Brain pericyte (primary cell): ENCODE measurements at places on chromosomes 13 and 19.

GRCh38 chr13:81247711-81248110, 906.8 kb upstream of the SPRY2 start:
- no peak for DNase-seq

- no peak for DNase-seq
Measured at GRCh38 chr19:4577020-4577782, 17.7 kb upstream of the SEMA6B start.

DNA sequence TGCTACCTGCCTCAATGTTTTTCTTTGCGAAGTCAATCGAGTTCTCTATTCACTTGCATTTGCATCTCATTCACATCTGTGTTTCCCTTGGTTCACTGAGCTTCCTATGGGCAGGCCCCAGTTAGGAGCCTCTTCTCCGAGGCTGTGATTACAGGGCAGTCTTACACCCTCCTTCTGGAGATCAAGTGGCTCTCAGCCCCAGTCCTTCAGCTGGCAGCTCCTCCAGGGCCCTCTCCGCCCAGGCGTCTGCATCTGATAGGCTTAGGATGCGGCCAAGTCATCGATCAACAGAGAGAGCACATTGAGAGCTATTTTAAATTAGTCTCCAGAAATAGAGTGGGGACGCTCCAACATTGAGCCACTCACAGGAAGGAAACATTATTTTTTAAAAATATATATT, 44.2 kb downstream of the MBNL2 start:
- DNase-seq: no peak

DNA sequence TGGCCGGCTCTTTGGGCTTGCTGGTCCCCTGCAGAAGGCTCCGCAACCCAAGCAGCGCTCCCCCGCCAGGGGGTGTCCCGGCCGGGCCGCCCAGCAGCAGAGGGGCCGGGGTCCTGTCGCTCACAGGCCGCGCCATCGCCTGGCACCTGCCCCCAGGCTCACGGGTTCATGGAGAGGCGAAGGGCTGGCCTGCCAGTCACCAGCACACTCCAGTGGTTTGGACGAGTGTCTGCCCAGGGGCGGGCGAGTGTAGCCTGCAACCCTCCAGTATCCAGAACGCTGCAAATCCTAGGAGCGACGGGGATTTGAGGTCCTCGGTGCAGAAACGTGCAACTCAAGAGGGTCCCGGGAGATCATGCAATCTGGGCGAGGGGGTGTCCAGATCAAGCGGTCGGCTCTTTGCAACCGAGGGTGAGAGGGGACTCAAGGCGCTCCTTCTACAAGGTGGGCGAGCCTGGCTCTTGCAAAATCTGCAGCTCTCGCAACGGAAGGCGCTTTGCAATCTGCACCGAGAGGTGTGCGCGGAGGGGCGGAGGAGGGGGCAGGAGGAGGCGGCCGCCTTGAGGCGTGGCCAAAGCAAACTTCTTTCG, at the start of gene DBP:
Gene DBP, minus strand, starts transcription at position 521 of the 590 bp plus-strand sequence. Its CDS starts 385 bp downstream, at position 136.
- no peak for DNase-seq

DNA sequence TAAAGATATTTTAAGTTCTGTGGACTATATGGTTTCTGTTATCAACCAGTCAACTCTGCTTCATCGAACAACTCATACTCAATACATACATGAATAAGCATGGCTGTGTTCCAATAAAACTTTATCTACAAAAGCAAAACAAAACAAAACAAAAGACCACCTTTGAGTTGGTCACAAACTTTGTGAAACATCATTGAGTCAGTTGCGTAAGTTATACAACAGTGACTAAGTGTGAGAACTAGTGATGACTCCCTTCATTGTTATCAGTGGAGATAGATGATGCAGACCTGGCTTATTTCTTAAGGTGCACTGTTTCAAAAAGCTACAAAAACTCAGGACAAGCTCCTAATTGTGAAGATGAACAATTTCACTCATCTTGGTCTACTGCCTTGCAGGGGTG, 14.5 kb upstream of the KLK4 start:
- no peak for DNase-seq

DNA sequence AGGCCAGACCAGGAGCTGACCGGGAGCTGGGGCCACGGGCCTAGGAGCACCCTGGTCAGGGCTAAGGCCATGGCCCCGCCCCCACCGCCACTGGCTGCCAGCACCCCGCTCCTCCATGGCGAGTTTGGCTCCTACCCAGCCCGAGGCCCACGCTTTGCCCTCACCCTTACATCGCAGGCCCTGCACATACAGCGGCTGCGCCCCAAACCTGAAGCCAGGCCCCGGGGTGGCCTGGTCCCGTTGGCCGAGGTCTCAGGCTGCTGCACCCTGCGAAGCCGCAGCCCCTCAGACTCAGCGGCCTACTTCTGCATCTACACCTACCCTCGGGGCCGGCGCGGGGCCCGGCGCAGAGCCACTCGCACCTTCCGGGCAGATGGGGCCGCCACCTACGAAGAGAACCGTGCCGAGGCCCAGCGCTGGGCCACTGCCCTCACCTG, 6.6 kb downstream of the SPHK2 start:
- no peak for DNase-seq

- no peak for DNase-seq
Measured at GRCh38 chr13:80939581-80939980, 598.7 kb upstream of the SPRY2 start.

- DNase-seq: no peak
Measured at GRCh38 chr19:42498169-42498757, 30.0 kb downstream of the CEACAM1 start.

GRCh38 chr13:20566468-20566897, 474 bp upstream of the IFT88 start:
- peak; percentile 21 for DNase-seq

- DNase-seq: no peak
Measured at GRCh38 chr13:56066321-56066720, 1074.4 kb upstream of the PRR20A start.

DNA sequence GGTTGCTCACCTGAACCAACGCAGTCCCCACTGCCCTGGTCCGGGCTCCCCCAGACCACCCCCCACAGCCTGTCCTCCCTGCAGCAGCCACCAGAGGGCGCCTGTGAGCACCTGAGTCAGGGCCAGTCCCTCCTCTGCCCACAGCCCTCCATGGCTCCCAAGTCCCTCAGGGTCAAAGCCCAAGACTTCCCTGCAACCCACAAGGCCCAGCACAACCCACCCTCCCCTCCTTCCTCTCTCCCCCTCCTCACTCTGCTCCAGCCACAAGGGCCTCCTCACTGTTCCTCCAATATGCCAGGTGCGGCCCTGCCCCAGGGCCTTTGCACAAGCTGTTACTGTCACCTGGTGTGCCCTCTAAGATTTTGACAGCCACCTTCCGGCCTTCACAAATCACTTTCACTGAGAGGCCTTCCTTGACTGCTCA, 10.9 kb downstream of the GNA15 start:
- no peak for DNase-seq

- no peak for DNase-seq
Measured at GRCh38 chr19:10826846-10827245, 9.2 kb downstream of the TMED1 start.

- no peak for DNase-seq
Measured at GRCh38 chr13:33180122-33180804, 105.3 kb downstream of the STARD13 start.

DNA sequence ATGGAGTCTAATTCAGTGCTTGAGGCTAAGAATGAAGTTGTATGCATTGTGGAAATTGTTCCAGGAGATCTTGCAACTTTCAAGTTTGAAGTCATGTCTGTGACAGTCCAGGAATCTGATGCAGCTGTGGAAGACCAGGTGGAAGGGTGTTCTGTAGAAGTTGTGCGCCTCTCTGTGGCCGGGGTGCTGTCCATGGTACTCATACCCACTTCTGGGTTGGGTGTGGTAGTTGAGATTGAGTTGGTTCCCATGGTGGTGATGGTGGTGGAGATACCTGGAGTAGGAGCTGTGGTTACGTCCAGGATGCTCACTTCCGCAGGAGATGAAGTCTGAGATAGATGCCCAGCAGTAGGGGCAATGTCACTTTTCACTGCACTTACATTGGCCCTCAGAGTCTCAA, 44.3 kb downstream of the MUC16 start:
- DNase-seq: no peak

- DNase-seq: no peak
Measured at GRCh38 chr13:114153485-114154080, 21.2 kb upstream of the RASA3 start.

DNA sequence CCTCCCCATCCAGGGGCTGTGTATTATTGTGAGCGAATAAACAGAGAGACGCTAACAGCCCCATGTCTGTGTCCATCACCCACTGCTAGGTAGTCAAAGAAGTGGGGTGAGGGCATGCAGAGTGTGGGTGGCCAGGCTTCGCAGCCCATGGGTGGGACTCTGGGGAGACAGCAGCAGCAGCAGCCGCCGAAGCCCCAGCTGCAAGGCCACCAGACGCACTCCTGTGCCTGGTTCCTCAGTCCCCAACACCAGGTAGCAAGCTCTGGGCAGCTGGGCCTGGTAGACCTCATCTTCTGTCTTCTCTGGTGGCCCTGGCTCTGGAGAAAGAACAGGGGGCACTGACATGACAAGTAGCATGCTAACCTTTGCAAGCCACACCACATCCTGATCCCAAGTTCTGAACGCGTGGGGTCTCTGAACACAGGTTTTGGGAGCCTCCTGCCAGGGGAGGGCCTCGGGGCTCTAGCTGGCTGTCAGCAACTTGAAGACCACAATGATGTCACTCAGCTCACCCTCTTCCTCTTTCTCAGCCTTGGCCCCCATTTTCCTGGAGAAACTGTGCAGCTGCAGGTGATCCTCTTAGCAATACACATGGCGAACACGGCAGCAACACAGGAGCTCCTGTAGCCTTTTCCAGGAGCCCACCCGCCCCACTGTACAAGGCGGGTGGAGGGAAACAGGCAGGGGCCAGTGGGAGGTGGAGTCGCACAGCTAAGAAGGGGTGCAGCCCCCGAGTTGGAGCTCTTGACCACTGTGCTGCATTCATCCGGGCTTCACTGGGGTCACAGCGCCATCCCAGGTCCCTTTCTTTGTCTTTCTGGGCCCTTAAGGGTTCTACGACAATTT, 5.8 kb downstream of the FUZ start:
- DNase-seq: no peak

DNA sequence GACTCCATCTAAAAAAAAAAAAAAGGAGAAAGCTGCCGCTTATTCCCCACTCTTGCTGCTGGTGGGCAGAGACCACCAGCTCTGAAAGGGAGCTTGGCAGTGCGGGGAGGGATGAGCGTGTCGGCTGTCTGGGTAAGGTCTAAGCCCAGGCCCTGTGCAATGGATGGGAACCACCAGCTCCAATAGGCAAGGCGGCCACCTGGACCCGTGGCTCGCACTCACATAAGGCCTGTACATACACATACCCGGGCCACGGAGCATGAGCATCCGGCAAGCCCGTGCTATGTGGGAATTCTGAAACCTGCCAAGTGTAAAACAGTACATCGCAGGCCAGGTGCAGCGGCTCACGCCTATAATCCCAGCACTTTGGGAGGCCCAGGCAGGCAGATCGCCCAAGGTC, 56.6 kb upstream of the USE1 start:
- DNase-seq: no peak

DNA sequence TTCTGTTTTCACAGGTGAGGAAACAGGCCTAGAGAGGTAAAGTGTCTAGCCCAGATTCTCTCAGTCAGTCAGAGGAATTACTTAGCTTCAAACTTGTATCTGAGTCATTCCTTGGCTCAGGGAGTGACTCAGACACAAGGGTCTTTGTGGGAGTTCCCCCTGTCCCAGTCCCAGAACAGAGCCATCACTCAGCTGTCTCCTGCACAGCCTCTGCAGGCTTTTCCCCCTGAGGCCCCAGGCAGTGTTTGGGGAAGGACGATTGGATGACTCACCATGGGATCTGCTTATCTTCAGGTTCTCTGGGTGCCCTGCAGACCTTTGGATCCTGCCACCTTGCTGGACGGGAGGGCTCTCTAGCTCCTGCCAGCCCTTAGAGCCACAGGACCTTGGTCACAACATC, 13.2 kb downstream of the ZNF793 start:
- DNase-seq: no peak

GRCh38 chr13:39119422-39119821, 81.2 kb downstream of the NHLRC3 start:
- no peak for DNase-seq

DNA sequence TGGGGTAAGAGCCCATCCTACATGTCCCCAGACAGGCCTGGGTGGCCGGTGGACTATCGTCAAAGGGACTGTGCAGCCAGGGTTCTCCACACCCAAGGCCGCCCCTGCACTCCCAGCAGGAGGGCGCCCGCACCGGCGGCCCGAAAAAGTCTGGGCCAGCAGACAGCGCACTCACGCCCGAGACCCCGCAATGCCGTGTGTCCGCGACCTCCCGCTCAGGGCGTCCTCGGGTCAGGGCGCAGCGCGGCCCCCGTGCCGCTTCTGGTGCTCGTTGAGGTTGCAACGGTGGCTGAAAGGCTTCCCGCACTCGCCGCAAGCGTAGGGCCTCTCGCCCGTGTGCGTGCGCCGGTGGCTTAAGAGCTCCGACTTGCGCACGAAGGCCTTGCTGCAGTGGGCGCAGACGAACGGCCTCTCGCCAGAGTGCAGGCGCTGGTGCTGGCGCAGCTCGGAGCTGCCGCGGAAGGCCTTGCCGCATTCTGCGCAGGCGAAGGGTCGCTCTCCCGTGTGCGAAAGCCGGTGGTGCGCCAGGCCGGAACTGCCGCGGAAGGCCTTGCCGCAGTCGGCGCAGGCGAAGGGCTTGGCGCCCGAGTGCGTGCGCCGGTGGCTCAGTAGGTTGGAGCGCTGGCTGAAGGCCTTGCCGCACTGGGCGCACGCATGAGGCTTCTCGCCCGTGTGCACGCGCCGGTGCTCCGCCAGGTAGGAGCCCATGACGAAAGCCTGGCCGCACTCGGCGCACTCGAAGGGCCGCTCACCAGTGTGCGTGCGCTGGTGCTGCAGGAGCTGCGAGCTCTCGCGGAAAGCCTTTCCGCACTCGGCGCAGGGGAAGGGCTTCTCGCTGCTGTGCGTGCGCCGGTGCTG, 2.8 kb upstream of the A1BG start:
- DNase-seq: no peak

- DNase-seq: peak; percentile 72
Measured at GRCh38 chr13:43805071-43805468, 18.3 kb upstream of the ENOX1 start.

DNA sequence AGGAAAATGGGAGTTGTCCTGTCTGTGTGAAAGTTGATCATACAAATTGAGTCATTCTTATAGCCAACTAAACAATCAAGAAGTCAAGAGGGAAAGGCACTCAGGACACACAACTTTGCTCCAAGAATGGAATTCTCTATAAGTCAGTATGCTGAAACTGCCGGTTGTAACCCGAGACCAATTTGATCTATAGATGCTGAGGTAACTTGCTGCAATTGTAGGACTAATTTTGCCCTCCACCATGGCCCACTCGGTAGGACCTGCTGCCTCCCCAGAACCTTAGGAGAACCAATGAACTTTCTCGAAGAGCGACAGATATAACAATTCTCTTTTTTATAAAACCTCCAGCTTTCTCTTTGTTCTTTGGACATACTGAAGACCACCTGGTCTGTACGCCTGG, 157.0 kb downstream of the RNF17 start:
- no peak for DNase-seq

DNA sequence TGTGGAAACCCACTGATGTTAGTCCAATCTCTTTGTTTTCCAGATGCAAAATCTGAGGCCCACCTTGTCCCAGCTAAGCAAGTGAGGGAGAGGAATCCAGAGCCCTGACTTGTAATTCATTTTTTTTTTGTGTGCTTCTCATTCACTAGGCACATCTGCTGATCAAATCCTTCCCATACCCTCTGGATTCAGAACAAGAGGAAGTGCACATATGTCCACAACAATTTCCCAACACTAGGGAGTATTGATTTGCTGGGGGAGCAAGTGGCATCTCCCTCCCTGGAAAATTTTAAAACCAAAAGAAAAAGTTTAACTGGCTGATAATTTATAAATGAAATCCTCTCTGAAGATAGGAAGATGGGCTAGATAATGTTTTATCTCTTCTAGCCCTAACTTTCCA, 94.6 kb upstream of the RFC3 start:
- no peak for DNase-seq
